ENCODE measurements at places on chromosomes 3 and 15.

- no peak for DNase-seq
Observed at GRCh38 chr3:176428552-176428951, 768.7 kb downstream of the TBL1XR1 start.

DNA sequence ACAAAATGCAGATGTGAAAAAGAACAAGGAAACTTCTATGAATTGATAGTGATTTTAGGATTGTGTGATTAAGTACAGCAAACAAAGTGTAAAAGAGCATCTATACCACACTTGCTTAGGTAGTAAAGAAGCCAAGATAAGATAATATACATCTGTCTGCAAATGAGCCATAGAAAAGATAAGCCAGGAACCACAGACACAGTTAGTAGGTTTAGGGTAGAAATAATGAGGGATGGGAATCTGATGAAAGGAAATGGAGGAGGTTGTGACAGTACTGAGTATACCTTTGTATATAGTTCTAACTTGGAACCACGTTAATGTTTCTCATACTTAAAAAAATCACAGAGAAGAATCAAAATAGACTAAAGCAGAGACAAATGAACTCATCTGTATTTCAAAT lies 54.0 kb downstream of the TCF12 start:
- DNase-seq, result no peak

- DNase-seq, result no peak
Observed at GRCh38 chr3:40299721-40300335, 9.7 kb upstream of the EIF1B start.

GRCh38 chr3:24410860-24411259 lies 83.8 kb downstream of the THRB start:
- DNase-seq, result no peak

DNA sequence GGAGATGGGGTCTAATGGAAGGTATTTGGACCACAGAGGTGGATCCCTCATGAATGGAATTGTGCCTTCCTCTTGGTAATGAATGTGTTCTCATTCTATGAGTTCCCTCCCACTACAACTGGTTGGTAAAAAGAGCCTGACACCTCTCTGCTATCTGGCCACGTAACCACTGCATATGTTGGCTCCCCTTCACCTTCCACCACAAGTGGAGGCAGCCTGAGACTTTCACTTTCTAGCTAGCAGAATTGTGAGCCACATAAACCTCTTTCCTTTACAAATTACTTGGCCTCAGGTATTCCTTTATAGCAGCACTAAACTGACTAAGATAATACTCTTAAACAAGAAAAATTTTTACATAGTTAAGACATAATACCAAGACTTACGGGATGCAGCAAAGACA lies 155.3 kb downstream of the NR1I2 start:
- no peak for DNase-seq

DNA sequence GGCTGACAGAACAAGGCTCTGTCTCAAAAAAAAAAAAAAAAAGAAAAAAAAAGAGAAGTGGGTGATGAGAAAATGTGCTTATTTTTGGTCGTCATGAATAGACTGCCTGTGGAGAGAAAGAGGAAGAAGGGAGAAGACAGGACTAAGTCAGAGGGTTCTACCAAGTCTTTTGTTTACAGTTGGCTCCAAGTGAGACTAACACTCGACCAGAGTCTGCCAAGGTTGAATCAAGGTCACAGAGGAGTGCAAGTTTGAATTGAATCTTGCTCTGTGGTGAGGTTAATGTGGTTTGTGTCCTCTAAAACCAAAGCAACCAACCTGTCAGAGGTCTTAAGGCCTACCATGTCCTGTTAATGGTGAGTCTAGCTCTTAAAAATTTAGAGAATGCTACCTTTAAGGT lies 334.1 kb upstream of the GRM7 start:
- DNase-seq, result no peak

- DNase-seq, result no peak
Observed at GRCh38 chr15:82045179-82045891, 483 bp downstream of the MEX3B start.

DNA sequence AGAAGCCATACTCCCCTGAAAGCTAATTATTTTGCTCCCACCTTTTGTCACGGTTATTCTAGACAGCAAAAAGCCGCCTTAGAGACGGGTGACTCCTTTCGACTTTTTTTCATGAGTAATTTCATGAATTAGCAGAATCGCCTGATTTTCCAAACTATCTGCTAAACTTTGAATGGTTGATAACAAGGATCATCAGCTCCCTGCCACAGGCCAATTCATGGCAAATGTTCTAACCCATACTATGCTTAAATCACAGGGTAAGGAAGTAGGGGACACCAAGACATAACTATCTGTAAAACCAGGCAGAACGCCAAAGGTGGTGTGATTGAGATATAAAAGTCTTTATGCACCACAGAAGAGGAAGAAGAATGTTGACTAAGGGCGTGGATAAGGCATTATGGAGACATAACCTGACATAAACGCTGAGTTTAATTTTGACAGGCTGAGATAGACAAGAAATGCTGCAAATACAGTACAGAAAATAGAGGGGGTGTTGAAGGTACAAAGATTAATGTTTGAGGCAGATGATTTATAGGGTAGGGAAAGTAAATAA lies 891 bp upstream of the DMXL2 start:
- no peak for DNase-seq

- DNase-seq, result no peak
Observed at GRCh38 chr3:15042936-15043335, 22.2 kb downstream of the MRPS25 start.

GRCh38 chr3:168495270-168495669 lies 399.5 kb upstream of the GOLIM4 start:
- no peak for DNase-seq

DNA sequence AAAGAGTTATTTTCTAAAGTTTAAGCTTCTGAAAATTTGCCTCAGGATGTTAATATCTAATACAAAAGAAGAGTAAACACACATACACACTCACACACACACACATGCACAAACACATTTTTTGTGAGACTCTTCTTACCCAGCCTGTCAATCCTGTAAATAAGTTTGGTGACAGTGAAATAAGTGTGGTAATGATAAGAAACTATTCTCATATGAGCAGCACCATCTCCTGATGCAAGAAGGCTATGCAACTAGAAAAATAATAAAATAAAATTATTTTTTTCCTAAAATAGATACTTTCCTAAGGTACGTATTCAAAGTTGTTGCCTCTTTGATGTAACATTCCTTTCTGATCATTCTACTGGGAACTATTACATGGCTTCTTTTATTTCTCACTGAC lies 155.1 kb downstream of the MECOM start:
- no peak for DNase-seq

- DNase-seq, result no peak
Observed at GRCh38 chr15:81282911-81283310, 41.0 kb downstream of the STARD5 start.

DNA sequence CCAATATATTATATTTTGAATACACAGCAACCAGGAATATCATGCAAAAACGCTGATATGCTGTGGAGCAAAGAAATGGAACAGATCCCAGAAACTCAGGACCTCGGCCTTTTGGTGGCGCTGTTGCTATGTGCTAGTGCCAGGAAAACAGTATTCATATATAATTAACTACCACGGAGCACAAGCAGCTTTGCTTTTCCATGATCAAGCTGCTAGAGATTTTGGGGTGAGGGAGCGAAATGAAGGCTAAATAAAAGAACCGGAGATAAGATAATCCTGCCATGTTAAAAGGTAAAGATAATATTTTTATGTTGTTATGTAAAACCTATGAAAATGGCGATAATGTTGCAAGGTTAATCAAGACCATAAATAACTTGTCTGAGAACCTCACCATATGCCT lies 157.7 kb upstream of the FAM3D start:
- DNase-seq, result no peak

DNA sequence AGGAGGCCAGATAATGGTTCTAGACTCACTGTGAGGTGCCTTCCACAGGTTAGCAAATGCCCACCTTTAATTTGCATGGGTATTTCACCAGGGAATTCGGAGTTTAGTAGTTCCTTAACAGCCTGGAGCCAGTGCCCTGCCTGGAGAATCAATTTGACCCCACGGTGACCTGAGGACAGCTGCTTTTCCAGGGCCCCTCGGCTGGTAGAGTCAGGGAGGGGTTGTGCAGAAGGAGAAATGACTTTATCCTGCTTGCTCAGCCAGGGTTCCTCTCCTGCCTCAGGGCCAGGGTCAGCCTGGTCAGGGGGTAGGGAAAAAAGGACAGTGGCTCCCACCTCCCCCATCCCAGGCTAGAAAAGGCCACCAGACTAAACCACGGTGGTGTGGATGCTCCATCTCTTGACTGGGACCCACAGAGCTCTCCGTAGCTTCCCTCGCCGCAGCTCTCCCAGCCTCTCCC lies 12.0 kb downstream of the DLL4 start:
- DNase-seq, result no peak

GRCh38 chr3:80060664-80061063 lies 292.9 kb upstream of the ROBO1 start:
- DNase-seq, result no peak

DNA sequence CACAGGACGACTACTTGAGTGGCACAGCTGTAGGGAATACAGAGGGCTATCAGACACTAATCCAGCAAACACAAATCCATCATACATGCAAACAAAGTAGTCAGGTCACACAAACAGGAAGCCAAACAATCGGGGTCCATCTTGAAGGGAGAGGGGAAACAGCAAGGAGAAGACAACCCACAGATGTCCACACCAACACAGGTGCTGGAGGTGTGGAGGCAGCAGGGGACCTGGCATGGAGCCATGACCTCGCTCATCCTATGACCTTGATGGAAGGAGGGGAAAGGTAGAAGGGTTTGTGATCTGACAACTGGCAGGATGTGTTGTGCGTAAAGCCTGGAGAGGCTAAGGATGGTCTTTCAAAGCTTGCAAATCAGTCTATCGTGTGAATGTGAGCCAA lies 39.9 kb upstream of the SKOR1 start:
- DNase-seq, result no peak

GRCh38 chr3:55059027-55059629 lies 131.3 kb upstream of the LRTM1 start:
- no peak for DNase-seq

- no peak for DNase-seq
Observed at GRCh38 chr15:95857124-95857757, 473.3 kb upstream of the NR2F2 start.

DNA sequence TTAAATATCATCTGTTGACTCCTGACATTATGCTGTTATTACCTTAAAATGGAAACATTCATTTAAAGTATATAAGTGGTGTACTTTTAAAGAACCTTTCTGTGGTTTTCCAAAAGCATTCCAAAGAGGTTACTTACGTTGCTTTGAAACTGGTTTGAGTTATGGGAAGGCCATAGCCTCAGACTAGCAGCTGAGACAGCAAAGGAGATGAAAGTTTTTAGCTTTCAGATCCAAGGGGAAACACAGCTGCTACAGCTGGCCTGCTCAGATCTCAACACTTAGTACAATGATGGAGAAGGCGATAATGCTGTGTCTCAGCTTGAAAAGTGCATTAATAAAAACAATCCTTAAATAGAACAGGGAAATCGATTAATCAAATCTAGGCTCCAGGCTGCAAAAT lies 921.1 kb downstream of the ROBO1 start:
- DNase-seq, result no peak

DNA sequence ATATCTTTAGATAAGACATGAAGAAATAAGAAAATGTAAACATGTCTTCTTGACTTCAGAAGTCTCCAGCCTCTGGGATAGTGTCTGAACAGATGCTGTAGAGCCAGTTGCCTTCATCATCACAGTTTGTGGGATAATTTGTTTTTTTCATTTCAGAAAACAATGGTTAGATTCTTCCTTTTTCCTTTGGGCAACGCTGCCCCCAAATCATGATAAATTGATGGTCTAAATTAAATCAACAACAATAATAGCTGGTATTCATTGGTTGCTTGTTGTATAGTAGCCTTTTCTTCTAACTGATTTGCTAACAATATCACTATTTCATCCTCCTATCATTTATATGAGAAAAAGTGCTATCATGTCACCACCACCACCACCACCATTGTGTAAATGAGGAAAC lies 12.6 kb upstream of the SHQ1 start:
- DNase-seq, result no peak

DNA sequence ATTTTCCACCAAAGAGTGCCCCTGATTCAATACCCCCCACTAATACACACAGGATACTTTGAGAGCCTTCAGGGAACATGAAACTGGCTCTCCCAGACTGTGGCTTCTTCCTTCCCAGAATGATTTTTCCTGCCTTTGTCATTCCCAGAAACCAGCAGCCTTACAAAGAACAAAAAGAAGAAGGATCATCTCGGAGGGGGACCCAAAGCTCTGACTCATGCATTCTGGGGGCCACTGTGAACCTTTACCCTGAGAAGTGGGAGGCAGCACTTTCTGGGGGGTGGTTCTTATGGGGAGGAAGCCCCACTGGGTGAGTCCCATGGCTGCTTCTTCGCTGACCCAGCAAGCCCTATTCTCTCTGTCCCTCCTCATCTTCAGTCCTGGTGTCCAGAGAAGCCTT lies 44.7 kb upstream of the RAD18 start:
- no peak for DNase-seq

- no peak for DNase-seq
Observed at GRCh38 chr15:74345051-74345450, 22.4 kb downstream of the CYP11A1 start.

DNA sequence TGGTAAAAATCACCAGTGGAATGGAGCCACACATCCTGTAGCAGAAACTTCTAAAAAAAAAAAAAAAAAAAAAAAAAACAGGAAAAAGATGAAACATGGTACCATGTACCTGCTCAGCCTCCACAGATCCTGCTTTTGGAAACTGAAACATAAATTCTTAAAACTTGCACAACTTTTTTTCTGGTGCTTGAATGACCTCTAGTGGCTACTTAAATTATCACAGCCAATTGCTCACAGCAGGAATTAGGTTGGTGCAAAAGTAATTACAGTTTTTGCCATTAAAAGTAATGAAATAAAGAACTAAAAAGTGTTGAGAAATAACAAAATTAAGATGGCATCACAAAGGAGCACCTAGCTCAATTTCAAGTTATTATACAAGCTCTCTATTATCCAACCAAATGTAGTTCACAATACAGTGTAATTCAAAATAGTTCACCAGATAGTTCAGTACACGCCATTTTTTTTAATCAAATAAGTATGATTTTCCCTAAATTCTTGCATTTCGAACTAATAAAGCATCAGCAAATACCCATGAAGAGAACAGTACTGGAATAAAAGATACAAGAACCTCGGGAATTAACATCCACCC lies 80.6 kb downstream of the ULK4 start:
- DNase-seq, result no peak

GRCh38 chr15:59739557-59740186 lies 50.6 kb upstream of the BNIP2 start:
- no peak for DNase-seq

- DNase-seq, result no peak
Observed at GRCh38 chr3:99851955-99852354, 34.3 kb downstream of the CMSS1 start.

GRCh38 chr3:195446359-195446758 lies 3.5 kb upstream of the ACAP2 start:
- DNase-seq, result no peak

DNA sequence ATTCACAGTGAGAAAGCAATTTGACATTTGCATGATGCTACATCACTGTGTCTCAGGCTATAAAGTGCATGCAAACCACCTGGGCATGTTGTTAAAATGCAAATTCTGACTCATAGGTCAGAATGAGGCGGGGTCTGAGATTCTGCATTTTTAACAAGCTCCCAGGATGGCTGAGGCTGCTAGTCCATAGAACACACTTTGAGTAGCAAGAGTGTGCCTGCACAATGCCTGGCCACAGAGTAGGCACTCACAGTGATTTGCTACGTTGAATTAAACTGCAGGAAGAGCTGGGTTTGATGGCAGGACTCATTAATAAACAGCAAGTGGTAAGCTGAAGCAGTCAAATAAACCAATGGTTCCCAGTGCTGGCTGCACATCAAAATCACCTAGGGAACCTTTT lies 48.1 kb downstream of the NTRK3 start:
- no peak for DNase-seq

- no peak for DNase-seq
Observed at GRCh38 chr3:183829466-183829865, 4.1 kb upstream of the MAP6D1 start.

Measured in stimulated activated CD4-positive, alpha-beta T cell treated with anti-CD3 and anti-CD28 coated beads, Interleukin-4, amount 100 ng/mL, for 4 hours (primary cell).